ENCODE measurements at places on chromosomes 6 and 20. TPM values are rescaled to one million over a fixed set of nuclear protein-coding genes. Genes with fewer than 3 reads are reported as not detected.

FKBP1C gene
- 0.48 TPM for total RNA-seq

SIRPB1 gene
- total RNA-seq: 2.0 TPM

CCN2 gene
- total RNA-seq: not detected

RING1 gene
- total RNA-seq: 28.4 TPM

FAM217A gene
- not detected for total RNA-seq

PRL gene
- total RNA-seq: not detected

RNF114 gene
- total RNA-seq: 72.1 TPM

MATN4 gene
- total RNA-seq: 0.95 TPM

HLA-DOB gene
- 1.7 TPM for total RNA-seq

GID8 gene
- total RNA-seq: 34.8 TPM

ACSS1 gene
- total RNA-seq: 15.2 TPM

KAT14 gene
- 14.2 TPM for total RNA-seq

LPA gene
- not detected for total RNA-seq

COL21A1 gene
- total RNA-seq: not detected

POPDC3 gene
- total RNA-seq: not detected

AARS2 gene
- 16.5 TPM for total RNA-seq

ADGRF5 gene
- not detected for total RNA-seq

PEX3 gene
- total RNA-seq: 21.1 TPM

CAGE1 gene
- total RNA-seq: 0.22 TPM

PGC gene
- not detected for total RNA-seq

FAM83B gene
- total RNA-seq: not detected

PGM3 gene
- 24.6 TPM for total RNA-seq

SMPDL3A gene
- 0.21 TPM for total RNA-seq

APOBEC2 gene
- not detected for total RNA-seq

WFDC10B gene
- total RNA-seq: not detected

TGM3 gene
- total RNA-seq: not detected

DPPA5 gene
- not detected for total RNA-seq

LKAAEAR1 gene
- not detected for total RNA-seq

MLIP gene
- total RNA-seq: not detected

CDH4 gene
- total RNA-seq: 0.21 TPM

RAB44 gene
- 0.05 TPM for total RNA-seq

CD93 gene
- 1.9 TPM for total RNA-seq

CPXM1 gene
- total RNA-seq: 2.9 TPM

MROH8 gene
- total RNA-seq: 2.0 TPM

AGER gene
- total RNA-seq: 23.5 TPM

HEY2 gene
- not detected for total RNA-seq
